CD8-positive, alpha-beta memory T cell (primary cell): ENCODE measurements at places on chromosomes 5 and 9.

GRCh38 chr9:107855164-107855563 lies 365.6 kb upstream of the KLF4 start:
- no peak for DNase-seq

DNA sequence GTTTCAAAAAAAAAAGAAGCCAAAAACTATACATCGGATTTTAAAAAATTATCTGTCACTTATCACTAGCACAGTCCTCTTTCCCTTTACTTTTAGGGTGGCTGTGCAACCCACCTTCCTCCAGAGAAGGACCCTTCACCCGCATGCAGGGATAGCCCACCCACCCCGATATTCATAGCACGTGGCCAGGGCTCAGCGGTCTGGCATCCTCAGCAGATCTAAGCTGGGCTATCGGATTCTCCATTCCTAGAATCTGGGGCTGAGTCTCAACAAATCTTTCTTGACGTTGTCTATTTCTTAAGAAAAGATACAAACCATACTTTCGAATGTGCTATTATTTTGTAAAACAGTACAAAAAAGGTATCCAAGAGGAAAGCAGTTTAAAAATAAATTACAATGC lies 70.9 kb downstream of the MYO10 start:
- DNase-seq, result no peak

- DNase-seq, result no peak
These were observed 64.8 kb downstream of the HSPA4 start for GRCh38 chr5:133116601-133117000.

DNA sequence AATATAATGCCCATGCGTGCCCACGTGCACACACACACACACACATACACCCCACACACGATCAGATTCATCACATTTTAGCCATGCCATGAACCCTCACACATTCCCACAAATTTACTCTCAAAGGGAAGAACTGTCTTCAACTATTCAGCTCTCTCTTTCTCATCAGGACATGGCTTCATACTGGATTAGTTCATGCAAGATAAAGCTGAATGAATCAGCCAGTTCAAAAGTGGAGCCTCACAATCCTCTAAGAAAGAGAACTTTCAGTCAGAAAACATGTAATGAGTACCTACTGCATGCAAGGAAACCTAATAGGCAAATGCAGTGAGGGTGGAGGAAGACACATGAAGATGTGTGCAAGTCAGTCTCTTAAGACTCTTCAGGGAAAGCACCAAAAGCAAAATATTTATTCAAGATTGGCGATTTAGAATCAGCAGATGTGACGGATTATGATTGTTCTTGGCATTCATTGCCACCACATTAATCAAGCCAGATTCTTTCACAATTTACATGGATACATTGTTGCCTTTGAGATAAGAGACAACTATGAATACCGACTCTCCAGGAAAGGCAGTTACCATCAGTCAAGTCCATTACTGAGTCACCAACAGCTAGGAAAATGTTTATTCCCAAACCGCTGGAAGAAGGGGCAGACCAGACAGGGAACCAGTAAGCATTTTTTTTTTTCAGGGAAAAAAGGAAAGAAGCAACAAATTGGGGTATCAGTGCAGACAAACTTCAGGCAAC lies 30.3 kb upstream of the PUM3 start:
- DNase-seq, result no peak

DNA sequence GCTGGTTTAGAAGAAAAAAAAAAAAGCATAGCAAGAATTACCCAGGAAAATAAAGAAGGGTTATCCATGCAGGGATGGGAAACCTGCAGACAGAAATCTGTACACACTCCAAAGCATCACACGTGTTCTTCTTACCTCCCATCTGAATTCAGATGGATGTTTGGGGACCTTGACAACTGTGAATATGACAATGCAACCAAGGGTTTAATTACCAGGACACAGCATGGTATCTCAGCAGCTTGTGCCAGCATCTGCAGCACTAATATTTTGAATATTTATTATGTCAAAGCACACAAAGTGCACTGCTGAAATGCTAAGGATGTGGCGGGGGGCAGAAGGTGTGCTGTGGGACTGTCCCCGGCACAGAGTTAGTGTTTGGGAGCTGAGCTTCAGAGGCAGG lies 47.9 kb downstream of the SLIT3 start:
- no peak for DNase-seq

- DNase-seq, result no peak
These were observed 9.8 kb upstream of the GLE1 start for GRCh38 chr9:128494746-128495129.

DNA sequence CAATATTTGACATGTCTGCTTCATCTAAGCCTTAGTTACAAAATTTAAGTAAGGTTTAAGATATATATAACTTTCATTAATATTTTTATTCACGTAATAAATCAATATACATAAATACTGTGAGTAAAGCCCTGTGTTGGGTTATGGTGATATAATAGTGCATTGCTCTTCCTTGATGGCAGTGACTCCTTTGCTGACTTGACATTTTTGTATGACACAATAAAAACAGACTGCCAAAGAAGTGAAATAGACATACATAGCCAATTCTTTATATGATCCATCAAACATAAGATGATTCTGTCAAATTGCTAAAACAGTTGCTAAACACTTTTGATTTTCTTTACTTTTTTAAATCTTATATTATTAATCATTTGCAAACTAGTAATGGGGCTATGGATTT lies 1518.2 kb downstream of the EFNA5 start:
- DNase-seq, result no peak

GRCh38 chr9:13064676-13065075 lies 214.8 kb downstream of the MPDZ start:
- no peak for DNase-seq

GRCh38 chr9:136857581-136858412 lies 5.7 kb downstream of the MAMDC4 start:
- DNase-seq, result no peak

DNA sequence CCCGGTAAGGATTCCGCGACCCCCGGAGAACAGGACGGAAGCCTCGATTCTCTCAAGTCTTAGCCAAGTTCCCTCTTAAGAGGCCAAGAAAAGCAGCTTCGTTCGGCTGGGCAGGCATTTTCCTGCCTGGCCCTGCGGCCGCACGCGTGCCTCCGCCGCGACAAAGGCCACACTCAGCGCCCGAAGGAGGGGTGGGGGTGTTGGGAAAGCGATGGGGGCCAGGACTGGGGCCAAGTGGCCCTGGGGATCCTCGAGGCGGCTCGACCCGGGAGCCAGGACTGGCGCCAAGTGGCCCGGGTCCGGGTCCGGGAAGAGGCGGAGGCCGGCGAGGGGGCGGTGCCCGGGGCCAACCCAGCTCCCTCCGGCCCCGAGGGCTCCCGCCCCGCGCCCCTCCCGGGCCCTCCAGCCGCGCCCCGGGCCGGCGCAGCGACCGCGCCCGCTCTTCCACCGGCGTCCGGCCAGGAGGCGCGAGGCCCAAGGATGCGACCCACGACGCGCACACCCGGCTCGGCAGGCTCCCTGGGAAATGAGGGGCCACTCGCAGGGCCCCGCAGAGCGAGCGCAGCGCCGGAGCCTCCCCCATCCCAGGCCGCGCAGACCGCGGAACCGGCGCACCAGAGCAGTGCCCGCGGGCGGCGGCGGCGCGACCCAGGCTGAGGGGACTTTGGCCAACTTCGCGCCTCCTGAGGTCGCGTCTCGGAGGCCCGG lies 756 bp downstream of the VAV2 start:
- no peak for DNase-seq

GRCh38 chr9:85224301-85224700 lies 517.5 kb downstream of the AGTPBP1 start:
- DNase-seq, result no peak

DNA sequence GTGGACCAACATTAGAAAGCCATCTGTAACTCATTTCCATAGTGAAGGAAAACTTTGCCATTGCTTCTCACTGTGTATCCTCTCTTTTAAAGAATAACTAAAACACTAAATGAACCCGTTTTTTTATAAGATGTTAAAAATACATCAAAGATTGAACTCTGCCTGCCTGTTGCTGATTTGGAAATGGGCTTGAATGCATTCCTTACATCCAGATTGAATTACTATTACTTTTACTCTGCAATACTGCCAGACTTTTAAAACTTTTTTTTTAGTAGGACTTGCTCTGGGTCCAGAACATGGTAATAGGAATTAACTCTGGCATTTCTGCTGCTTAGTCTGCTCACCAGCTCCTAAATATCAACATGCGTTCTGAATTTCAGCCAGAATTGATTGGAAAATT lies 176.8 kb upstream of the PAPPA start:
- DNase-seq, result no peak

GRCh38 chr5:81749561-81750307 lies 1.2 kb downstream of the SSBP2 start:
- peak; percentile 44 for DNase-seq

- no peak for DNase-seq
These were observed 21.0 kb upstream of the ALDH1B1 start for GRCh38 chr9:38371495-38371894.

DNA sequence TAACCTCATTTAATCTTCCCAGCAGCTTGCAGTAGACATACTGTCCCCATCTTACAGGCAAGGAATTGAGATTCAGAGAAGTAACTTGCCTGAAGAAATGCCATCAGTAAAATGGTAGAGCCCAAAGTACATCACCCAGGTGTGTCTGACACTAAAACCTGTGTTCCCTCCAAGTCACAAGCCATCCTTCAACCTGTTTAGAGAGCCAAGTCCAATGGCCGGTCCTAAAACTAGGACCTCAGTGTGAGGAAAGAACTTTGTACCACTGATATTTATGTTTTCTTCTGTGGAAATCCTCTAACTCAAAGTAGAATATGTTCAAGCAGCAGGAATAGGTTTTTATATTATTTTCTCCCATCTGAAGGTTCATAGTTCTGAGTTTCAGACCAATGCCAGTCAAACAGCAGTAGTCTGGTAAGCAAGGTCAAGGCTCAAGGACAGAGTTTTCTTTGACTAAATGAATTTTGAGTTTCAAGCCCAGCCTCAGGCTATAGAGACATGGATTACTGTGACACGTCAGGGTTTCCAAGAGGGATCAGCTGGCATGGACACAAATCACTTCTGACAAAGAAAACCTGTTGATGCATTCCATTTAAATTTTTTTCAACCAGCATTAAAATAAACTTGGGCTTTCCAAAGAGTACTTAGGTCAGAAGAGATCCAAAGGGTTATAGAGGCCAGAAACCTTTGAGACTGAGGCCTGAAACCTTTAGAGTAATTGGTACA lies 80.9 kb upstream of the PLPP6 start:
- no peak for DNase-seq

GRCh38 chr5:148910686-148911361 lies 84.4 kb downstream of the ADRB2 start:
- no peak for DNase-seq

GRCh38 chr5:155252025-155252424 lies 238.5 kb downstream of the KIF4B start:
- DNase-seq, result no peak

- no peak for DNase-seq
These were observed 35.2 kb downstream of the DDX4 start for GRCh38 chr5:55773057-55773456.

DNA sequence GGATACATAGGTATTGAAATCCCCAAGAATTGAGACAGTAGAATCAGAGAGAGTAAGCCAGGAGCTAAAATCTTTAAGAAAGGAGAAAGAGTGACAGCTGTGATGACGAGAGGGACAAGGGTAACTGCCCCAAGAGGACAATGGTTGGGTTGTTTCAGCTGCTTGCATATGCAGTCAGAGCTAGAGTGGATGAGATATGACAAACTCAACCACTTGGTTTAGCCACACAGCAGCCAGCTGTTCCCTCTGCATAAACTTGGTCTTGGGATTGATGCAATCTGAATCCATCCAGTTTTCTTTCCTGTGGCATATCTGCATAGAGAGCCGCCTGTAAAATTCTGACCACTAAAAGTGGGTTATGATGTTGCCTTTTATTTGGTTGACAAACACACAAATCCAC lies 100.7 kb downstream of the ZNF622 start:
- no peak for DNase-seq

GRCh38 chr9:131454028-131454427 lies 48.7 kb upstream of the POMT1 start:
- DNase-seq, result no peak

- no peak for DNase-seq
These were observed 6.6 kb downstream of the C5orf52 start for GRCh38 chr5:157677931-157678330.
